Astrocyte of the spinal cord (primary cell): ENCODE measurements at places on chromosomes 2 and 18.

- DNase-seq = peak; percentile 68
Measured at GRCh38 chr2:146734042-146734820, 1110.6 kb upstream of the ACVR2A start.

GRCh38 chr2:65349863-65350262 lies 82.5 kb downstream of the SPRED2 start:
- peak; percentile 79 for DNase-seq

DNA sequence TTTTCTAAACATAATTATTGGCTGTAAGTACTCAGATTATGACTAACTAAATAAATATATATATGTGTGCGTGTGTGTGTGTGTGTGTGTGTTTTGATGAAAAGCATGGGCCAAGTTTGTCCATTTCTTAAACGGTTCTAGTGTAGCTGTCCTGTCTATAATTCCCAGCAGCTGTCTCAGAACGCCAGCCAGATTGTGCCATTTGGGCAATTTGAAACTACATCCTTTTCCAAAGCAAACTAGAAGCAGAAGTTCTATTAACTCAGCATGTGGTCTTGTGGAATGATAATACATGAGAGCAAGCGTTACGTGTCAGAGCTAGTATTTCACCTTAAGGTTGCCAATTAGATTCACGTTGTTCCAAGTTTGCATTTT lies 1.7 kb downstream of the ARHGAP28 start:
- DNase-seq = peak; percentile 89

DNA sequence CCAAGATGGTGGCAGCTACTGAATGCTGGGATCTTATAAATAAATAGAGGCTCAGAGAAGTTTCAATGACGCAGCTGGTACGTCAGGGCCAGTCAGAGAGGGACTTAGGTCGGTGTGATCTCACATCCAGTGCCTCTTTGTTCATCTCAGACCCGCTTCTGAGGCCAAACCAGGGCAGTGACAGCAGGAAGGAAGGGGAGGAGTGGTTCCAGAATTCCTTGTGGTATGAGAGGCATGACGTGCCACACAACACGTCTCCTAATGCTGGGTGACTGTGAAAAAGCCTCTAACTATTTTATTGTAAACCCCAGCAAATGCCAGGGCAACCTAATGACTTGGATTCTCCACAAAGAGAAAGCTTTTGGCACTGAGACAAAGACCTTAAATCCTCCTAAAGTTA lies 423.3 kb downstream of the LPIN1 start:
- DNase-seq = peak; percentile 89

GRCh38 chr2:181367411-181367810 lies 89.8 kb upstream of the ITGA4 start:
- DNase-seq = no peak

DNA sequence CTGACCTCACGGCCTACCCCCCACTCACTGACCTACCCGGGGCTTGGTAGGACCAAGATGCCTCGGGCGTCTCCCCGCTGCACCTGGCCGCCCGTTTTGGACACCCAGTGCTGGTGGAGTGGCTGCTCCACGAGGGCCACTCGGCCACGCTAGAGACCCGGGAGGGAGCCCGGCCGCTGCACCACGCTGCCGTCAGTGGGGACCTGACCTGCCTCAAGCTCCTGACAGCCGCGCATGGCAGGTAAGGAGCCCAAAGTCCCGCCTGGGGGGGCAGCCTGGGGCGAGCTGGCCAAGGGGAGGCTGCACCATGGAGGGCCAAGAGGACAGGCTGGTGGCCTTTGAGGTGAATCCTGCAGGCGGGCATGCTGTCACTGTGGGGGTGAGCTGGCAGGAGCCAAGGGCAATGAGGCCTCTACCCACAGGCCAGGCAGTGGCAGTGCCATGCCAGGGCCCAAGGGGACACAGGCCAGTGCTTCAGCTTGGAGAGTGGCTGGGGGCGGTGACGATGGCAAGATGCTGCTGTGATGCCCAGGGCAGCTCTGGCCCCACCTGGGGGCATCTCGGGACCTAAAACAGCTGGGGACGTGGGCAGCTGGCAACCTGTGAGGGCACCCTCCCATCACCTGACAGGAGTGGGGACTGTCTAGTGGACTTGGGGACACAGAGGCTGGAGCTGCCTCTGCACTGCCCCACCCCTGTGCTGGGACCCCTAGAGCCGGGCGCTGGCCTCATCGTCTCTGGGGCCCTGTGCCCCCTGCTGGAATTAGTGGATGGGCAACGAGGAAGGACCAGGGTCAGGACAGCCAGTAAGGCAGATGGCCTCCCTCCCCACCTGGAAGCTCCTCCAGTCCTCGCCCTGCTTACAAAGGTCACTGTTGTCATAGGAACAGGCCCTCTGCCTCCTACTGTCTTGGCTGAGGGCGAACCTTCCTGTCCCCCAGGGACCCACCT lies 2.0 kb downstream of the ESPNL start:
- no peak for DNase-seq

- DNase-seq = peak; percentile 35
Measured at GRCh38 chr2:124027182-124027581, 2.1 kb downstream of the CNTNAP5 start.

GRCh38 chr2:3461801-3462492 lies 57.4 kb downstream of the ADI1 start:
- peak; percentile 70 for DNase-seq

DNA sequence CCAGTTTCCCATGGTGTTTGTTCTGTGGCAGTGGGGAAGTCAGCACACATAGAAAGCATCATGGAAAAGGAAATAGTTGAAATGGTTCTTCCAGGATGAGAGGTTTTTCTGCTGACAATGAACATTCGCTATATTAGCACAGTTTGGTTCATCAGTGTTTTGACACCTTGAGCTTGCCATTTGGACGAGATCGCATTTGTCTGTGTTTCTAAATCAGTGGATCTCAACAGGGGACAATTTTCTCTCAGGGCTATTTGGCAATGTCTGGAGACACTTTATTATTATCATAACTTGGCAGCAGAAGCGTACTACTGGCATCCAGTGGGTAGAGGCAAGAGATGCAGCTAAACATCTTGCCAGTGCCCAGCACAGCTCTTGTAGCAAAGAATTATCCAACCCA lies 74.6 kb downstream of the CD8B2 start:
- DNase-seq = no peak

- DNase-seq = peak; percentile 25
Measured at GRCh38 chr2:32963941-32964340, 17.2 kb downstream of the LTBP1 start.

- DNase-seq = peak; percentile 63
Measured at GRCh38 chr2:144520756-144521487, 1.0 kb upstream of the ZEB2 start.

GRCh38 chr2:23169896-23170295 lies 215.1 kb upstream of the KLHL29 start:
- no peak for DNase-seq
